ENCODE measurements at places on chromosomes 5 and 9.

DNA sequence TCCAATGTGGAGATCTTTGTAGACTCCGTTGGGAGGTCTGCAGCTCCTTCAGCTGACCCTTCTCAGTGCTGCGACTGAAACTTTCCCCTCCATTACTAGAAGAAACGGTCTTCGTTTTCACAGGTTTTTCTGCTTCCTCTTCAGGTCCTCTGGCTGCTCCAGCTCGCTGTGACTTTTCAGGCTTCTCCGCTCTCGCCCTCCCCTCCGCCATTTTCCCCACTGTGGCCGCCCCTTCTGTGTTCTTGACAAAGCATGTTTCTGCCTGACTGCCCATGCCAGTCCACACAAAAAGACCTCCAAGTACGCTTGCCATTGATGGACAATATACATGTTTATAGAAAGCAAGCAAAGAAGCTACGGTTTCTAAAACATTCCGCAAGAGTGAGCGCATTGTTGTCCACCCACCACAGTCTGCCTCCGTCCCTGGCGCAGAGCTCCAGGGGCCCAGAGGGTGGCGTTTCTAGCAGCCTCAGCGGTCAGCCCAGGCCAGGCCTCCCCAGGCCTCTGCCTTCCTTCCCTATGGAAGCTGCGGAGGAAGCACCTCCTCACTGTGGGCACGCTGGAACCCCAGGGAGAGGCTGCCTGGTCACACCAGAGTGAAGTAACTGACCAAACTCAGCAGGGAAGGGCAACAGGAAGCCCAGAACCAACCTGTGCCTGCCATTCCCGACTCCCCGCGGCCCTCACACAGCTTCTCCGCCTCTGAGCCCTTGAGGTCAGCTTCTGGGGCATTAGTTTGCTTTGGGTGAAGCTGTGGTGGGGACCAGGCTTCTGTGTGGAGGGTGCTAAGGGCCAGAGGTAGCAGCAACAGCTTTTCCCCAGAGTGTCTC is 19.9 kb upstream of the S1PR3 start:
- DNase-seq, result no peak

GRCh38 chr9:76697554-76697953 is 66.7 kb upstream of the PCA3 start:
- DNase-seq, result no peak

DNA sequence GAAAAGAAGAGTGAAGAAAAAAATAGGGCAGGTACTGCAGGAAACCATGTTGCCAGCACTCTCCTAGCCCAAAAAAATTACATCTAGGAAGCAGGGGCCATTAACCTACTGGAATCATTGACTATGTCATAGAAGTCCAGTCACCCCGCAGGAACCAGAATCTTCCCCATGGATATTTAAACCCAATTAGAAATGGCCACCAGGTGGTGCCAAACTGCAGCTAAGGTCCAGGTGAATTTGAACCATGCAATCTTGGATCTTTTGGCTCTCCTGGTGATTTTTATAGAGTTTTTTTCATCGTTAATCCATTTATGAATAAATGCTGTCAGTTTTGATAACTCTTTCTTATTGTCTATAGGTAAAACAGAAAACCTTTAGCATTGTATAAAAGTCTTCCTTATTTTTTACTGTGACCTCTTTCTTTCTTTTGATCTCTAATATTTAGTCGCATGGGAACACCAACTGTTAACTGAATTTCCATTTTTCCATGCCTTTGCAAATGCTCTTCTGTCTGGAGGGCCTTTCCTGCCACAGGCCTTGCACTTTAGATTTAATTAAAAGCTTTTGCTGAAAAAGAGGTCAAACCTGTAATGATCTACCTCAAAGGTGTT is 147.5 kb upstream of the FGF10 start:
- DNase-seq, result no peak

- no peak for DNase-seq
Observed at GRCh38 chr9:86795047-86795442, 152.3 kb downstream of the GAS1 start.

DNA sequence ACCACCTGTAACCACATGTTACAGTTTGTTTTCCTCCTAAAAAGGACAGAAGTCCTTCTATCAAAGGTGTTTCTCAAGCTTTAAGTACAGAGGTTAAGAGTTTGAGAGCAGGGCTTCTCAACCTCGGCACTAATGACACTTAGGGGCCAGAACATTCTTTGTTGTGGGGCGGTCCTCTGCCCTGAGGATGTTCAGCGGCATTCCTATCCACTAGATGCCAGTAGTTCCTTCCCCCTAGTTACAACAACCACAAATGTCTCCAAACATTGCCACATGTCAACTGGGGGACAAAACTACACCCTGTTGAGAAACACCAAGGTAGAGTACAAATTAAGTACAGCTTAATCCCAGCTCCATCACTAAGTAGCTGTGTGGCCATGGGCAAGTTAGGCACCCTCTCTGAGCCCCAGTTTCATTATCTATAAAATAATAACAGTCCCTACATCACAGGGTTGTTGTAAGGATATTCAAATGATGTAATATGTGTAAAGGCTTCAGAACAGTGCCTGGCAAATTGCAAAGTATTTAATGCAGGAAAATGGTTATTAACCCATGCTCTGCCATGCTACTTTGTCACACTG is 44.6 kb downstream of the PIP5K1B start:
- DNase-seq, result no peak

DNA sequence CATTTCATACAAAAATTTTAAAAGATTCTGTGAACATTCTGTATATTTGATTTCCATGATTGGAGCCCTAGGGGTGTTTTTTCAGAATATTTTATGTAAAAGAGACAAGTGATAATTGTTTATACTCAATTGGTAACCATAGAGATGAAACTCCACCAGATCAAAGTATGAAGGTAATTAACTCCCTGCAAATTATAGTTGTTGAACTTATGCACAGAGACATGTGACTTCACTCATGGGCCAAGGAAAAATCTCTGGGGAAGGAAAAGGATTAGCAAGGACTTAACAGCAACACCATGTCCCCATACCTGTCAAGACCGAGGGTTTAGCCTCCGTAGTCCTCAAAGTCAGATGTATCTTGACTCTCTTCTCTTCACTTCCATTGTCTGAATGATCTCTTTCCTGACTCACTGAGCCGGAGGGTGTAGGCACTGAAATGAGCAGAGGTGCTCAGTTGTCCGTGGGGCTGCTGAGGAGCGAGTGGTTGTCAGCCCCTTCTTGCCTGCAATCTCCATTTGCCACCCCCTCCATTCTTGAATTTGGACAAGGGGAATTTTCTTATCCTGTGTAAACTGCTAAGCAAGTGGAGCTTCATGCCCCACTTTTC is 17.5 kb upstream of the CXCL14 start:
- no peak for DNase-seq

GRCh38 chr5:87339986-87340385 is 72.3 kb downstream of the RASA1 start:
- DNase-seq, result no peak

- DNase-seq, result peak; percentile 37
Observed at GRCh38 chr5:174327317-174327864, 281.9 kb downstream of the NSG2 start.

DNA sequence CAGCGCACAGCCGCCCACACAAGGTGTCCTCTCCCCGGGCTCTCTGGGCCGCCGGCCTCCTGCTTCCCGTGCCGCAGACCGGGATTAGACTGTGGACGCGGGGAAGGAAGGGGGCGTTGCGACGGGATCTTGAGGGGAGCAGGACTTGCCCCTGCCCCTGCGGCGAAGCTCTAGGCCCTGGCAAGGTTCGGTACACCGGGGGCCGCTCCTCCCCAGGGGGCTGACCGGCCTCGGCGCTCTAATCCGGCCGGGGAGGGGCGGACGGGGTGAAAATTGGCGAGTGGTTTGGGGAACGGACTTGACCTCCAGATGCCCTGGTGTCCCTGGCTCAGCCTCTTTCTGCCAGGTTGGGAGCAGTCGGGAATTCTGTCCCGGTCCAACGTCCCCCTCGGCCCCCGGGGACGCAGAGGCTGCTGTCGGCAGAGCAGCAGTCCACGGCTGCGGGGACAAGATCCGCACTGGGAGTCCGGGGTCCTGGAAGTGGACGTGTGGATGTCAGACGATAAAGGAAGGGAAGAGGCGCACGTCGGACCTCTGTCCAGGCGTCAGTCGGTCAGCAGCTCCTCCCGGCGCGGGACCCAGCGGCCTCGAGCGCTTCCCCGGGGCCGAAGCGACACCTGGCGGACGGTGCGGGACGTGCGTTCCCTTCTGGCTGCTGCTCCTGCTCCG is 1.9 kb upstream of the CNTFR start:
- DNase-seq, result peak; percentile 63

DNA sequence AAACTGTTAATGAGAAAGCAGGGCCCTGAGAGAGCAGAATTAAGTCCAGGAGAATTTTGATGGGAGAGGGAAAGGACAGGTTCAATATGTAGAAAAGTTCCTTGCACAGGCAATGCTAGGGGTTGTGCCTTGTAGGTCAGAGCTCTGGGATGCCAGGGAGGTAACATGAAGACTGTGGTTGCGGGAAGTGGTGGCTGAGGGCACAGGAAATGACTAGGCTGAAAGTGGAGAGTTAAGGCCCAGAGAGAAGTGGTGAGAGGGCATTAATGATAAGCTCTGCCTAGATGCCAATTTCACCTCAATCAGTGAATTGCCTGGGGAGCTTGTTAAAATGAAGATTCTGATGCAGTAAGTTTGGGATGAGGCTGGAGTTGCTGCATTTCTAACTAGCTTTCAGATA is 31.5 kb upstream of the PPP3R2 start:
- no peak for DNase-seq

- no peak for DNase-seq
Observed at GRCh38 chr5:34455098-34455497, 201.0 kb upstream of the RAI14 start.

DNA sequence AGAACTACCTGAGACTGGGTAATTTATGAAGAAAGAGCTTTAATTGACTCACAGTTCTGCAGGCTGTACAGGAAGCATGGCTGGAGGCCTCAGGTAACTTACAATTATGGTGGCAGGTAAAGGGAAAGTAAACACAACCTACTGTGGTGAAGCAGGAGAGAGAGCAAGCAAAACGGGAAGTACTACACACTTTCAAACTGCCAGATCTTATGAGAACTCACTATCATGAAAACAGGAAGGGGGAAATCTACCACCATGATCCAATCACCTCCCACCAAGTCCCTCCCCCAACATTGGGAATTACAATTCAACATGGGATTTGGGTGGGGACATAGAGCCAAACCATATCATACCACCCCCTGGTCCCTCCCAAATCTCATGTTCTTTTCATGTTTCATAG is 58.7 kb upstream of the GPR151 start:
- no peak for DNase-seq

DNA sequence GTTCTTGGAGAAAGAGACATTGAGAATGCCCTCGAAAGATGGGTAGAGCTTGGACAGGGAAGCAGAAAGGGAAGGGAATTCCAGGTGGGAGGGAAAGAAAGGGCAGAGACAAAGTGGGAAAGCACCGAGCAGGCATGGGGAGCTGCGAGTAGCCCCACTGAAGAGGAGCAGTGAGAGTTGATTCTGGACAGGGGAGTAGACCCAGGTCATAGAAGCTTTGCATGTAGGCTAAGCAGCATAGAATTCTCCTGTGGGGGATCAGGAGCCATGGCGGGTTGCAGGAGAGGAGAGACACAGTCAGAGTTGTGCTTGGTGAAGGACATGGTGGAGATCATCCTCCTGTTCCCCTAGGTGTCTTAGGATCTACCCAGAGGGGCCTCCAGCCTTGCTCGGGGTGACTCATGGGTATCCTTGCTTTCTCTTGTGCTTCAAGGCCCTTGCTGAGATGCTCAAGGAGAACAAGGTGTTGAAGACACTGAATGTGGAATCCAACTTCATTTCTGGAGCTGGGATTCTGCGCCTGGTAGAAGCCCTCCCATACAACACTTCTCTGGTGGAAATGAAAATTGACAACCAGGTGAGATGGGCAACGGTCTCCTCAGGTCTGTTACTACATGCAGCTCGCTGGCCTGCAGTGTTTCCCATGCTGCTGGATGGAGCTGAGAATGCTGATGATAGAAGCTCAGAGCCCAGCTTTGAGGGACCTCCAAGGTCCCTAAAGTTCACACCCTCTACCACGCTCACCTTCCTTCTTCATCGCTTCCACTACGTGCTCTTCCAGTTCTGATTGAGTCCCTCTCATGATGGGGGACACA is 64.5 kb downstream of the TSTD2 start:
- no peak for DNase-seq

DNA sequence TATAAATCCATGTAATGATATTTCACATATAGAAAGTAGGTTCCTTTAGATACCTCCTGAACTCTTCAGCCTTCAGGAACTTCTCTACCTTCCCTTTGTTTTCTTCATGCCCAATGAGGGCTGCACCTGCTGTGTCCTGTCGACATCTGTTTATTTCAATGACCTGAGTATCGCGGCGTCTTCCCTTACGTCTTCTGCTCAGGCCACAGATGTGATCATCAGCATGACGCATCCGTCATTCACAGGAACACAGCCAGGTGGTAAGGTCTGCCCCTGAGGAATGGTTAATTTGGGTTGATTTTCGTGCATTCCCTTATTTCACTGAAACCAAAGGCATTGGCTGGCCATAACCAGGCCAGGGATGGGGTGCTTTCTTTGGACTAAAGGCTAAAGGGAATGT is 217.1 kb downstream of the MED10 start:
- no peak for DNase-seq

DNA sequence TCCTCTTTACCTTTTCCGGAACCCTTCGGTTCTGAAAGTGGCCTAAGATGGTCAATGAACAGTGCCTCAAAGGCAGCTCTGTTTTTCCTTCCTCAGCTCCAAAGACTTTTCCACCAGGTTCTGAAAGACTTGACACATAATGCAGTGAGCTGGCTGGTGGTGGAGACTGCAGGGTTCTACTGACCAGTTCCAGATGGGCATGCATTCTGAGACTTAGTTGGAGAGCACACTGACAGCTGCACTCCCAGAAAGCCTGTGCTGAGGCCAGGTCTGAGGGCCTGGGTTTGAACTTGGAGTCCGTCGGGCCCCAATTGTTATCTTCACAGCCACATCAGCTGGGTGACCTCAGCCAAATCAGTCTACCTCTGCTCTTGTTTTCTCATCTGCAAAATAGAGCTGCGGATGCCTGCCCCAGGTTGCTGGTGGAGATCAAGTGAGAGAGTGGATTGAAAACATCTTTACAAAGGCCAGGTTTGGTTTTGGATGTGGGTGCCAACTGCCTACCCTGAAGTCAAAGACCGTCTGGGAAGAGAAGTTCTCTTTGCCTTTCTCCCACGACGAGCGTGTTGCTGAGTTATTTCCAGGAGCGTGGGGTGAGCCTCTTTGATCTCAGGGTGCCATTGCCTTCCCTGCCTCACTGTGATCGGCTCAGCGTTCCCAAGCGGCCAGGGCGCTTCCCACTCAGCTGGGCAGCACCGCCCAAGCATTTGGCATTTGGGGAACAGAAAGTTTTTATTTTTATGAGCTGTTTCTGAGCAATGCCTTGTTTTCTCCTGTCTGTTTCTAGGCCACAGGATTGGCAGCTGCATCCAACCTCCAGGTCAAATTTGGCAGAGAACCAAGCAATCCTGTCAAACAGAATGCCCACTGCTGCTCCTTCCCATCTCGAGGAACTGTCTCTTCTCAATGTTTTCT is 54.9 kb downstream of the RAD23B start:
- no peak for DNase-seq

- DNase-seq, result no peak
Observed at GRCh38 chr9:105187781-105188180, 56.7 kb upstream of the SLC44A1 start.

GRCh38 chr5:143624465-143624864 is 187.5 kb upstream of the HMHB1 start:
- DNase-seq, result no peak

GRCh38 chr5:172870715-172871461 is 36.8 kb downstream of the ERGIC1 start:
- no peak for DNase-seq

- no peak for DNase-seq
Observed at GRCh38 chr5:7464182-7464581, 68.2 kb downstream of the ADCY2 start.

GRCh38 chr5:144979516-144980264 is 809.0 kb downstream of the KCTD16 start:
- DNase-seq, result no peak

GRCh38 chr9:134635351-134636148 is 6.1 kb upstream of the COL5A1 start:
- no peak for DNase-seq
